ENCODE measurements at places on chromosomes 5 and 9.

DNA sequence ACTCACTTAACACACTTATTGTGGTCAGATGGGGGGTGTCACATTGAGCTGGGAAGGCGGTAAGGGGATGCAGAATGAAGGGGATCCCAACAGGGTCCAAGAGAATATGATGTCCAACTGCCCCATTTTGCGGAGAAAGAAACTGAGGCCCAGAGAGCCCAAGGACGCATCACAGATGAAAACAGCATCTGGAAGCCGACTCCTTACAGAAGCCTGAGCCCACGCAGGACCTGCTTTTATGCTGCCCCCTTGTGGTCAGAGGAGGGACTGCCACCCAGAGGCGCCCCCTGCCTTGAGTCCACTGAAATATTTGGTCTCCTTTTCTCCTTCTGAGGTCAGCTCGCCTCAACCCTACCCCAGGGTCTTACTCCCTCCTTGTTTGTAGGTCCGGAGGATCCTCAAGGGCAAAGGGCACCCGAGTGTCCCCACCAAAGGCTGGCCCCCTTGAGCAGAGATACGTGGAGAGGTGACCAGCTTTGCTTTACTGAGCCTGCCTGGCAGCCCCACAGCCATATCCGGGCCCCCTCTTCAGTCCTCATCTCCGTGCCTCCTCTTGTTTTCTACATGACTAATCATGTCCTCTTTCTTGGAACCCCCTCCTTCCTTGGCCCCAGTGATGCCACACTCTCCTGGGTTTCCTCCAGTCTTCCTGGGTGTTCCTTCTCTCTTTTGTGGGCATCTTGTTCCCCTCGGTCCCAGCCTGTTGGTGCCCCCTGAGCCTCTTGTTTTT, 30.0 kb upstream of the TTLL11 start:
- DNase-seq = peak; percentile 17

DNA sequence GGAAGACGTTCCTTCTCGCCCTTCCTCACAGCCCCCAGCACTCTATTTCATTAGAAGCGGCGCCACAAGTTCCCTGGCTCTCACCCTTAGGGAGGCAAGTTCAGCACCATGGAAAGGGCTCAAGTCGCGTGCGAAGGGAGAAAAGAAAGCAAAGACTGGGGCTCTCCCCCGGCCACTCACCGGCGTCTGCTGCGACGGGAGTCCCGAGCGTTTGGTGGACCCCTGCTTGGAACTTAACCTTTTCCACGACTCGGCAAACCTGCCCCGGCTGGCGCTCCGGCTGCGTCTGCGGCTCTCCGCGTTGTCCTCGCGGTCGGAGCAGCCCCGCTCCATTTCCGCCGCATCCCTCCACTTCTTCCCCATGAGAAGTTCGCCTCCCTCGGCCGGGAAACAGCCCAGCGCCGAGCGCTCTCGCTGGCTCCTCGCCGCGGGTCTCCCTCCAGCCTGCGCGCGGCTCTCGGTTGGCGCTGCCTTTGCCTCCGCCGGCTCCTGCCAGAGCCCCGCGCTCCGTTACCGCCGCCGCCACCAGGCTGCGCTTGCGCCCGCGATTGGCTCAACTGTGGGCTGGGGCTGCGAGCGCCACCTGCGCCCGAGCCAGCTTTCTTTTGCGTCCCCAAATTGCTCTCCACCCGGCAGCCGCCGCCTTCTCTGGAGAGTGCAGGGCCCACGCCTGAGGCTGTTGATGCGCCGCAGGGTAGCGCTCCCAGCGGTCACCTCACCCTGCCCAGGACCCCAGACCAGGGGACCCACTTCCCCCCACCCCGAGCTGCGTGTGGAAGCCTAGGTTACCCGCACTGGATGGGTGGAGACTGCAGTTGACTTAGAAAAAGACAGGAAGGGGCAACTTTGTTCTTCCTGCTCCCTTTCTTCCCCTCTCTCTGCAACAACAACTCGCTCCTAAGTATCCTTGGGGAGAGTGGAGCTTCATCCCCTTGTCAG, 321.6 kb downstream of the CEMIP2 start:
- peak; percentile 51 for DNase-seq

DNA sequence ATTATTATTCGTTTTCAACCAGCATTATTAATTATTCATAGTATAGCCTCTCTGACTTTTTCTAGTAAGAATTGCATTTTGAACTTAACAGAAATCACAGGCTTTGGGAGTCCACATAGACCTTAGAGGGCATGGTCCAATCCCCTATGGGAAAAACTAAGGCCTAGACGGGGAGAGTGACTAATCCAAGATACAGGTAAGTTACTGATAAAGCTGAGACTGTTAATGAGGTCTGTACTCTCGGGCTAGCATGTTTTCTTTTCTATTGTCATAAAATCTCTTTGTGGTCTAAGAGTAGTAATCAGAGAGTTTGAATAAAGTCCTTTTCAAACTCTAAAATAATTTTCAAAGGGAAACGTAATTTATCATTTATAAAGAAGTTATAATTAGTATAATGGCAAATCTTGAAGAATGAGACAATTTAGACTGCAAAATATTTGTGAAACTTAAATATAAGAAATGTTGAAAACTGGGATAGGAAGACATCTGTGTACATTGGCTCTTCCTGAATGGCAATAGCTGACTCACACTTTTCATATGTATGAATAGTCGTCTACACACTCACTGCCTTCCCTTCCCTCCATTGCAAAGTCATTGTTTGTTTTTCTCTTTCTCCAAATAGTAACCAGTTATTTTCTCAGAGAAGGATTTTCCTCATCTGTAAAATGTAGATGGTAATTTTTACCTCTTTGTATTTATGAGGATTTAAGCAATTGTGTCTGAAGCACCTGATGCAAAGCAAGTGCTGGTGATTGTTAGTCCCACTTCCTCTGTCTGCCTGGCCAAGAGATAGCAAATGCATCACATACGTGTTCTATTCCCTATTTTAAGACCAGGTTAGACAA, 207.9 kb upstream of the CD180 start:
- DNase-seq = peak; percentile 70

- peak; percentile 39 for DNase-seq
Measured at GRCh38 chr9:116646661-116647514, 40.2 kb upstream of the TRIM32 start.

DNA sequence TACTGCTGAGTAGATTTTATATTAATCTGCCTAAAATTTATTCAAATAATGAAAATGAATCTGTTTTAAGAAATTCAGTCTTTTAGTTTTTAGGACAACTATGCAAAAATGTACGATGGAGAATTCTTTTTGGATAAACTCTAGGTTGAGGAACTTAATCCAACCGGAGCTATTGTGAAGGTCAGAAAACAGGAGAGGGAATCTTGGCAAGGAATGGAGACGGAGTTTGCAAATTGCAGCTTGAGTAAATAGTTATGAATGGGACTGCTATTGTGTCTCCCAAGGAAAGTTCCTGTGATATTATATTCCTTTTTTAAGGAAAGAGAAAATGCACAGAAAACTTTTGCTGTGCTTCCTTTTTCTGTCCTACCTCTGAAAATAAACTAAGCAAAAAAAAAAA, 67.9 kb downstream of the IQGAP2 start:
- DNase-seq = no peak

DNA sequence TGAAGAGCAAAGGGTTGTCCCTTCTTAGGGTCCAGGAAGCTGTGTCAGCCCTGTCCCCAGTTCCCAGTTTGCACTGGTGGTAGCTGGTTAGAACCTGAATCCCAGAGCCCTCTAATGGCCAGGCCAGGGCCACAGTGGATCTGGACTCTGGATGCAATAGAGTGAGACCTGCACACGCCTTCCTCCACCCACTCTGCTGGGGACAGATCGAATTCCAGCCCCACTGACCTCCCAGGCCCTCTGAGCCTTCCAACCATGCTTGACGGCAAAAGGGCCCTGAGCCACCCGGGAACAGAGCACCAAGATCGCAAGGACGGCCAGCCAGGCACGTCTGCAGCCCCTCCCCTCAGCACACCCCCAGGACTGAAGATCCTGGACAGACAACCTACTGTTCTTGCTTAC, 23.7 kb downstream of the NAIF1 start:
- DNase-seq = no peak
